GM10248 (cell line): ENCODE measurements at places on chromosomes 1 and 21.

GRCh38 chr1:58780836-58781452 lies 2.9 kb downstream of the JUN start:
- DNase-seq, result no peak

GRCh38 chr1:119935373-119935772 lies 39.1 kb upstream of the ADAM30 start:
- DNase-seq, result no peak

DNA sequence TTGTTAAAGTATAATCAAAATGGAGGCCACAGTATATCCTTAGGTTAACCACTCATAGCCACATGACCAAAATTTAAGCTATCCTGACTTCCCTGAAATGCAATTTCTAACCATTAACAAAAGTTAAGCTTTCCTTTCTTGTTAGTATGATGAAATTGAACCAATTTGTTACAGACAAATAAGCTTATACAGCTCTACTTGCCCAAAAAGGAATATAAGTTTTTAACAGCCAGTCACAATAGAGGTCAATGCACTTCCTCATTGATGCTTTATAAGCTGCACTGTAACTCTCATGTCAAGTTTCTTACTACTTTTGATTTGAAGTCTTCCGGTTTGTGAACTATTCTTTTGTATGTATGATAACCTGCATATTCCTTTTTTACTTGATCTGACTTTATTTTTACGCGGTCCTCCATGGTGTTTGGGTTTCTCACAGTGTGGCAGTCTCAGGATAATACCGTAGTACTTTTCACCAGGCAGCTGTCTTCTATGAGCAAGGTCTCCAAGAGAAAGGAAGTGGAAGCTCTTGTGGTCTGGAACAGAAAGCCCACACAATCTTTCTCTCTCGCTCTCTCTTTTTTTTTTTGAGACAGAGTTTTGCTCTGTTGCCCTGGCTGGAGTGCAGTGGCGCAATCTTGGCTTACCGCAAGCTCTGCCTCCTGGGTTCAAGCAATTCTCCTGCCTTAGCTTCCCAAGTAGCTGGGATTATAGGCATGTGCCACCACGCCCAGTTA lies 331.6 kb downstream of the SRGAP2C start:
- DNase-seq, result no peak

GRCh38 chr1:235093696-235094592 lies 34.7 kb downstream of the TOMM20 start:
- DNase-seq, result peak; percentile 84

DNA sequence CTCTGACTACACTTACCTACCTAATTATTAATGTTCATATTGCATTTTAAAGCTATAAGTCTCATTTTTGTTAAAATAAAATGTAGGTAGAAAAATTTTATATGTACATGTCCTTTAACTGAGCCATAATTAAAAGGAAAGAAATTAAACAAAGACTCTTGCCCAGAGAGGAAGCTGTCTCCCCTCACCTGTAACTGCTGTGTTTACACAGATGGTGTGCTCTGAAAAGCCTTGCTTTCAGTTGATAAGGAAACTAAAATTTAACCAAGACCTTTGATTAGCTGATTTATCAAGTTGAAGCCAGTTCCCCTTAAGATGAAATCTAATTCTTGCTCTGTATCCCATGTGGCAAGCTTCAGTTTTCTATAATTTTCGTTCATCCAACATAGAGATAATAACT lies 213.5 kb downstream of the LYPLAL1 start:
- DNase-seq, result no peak

DNA sequence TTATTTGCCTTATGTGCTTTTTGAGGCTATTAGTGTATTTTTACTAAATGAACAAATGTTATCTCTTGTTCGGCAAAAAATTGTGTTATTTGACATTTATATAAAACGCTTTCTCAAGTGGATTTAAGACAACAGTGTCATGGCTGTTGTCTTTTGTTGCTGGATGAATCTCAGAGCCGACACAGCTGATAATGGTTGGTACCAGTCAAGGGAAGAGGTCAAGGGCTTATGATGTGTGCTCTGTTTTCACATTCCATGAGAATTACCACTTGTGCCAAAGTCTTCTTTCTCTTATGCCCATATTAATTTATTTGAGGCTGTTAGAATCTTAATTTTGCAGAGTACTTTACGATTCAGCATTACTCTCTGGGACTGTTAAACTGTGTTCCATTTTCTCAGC lies 17.9 kb upstream of the CD101 start:
- DNase-seq, result no peak

DNA sequence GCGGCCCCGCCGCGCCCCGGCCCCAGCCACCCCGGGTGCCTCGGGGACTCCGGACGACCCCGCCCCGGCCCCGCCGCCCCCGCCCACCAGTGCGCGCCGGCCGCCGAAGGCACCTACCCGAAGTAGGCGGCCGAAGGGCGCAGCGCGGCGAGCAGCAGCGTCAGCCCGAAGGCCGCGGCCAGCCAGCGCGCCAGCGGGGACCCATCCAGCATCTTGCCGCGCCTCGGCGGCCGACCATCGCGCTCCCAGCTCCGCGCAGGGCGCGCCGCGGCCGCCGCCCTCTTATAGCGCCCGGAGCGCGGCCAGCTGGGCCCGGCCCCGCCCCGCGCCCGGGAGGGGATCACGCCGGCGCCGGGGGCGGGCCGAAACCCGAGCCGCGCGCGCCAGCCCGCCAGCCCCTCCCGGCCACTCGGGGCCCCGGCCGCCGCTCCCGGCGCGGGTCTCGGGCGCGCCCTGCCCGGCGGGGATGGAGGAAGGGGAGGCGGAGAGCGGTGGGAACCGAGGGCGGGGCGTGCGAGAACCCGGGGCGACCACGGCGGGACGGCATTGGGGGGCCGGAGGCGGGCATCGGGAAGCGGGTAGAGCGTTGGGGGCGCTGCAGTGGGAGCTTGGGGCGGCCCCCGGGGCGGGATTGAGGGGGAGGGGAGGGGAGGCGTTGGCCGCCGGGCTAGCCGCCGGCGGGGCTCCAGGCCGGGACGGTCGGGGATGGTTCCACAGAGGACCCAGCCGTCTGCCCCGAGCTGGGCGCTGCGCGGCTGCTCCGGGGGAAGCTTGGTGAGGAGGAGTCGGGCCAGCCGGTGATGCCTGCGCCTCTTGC lies at the start of gene WNT9A:
Gene WNT9A, minus strand, starts transcription at position 257 of the 817 bp plus-strand sequence. Its CDS starts 45 bp downstream, at position 212.
- peak; percentile 62 for DNase-seq

GRCh38 chr1:19307794-19308508 lies 4.0 kb downstream of the AKR7A2 start:
- no peak for DNase-seq

GRCh38 chr1:182589520-182589919 lies 464 bp upstream of the RNASEL start:
- no peak for DNase-seq

DNA sequence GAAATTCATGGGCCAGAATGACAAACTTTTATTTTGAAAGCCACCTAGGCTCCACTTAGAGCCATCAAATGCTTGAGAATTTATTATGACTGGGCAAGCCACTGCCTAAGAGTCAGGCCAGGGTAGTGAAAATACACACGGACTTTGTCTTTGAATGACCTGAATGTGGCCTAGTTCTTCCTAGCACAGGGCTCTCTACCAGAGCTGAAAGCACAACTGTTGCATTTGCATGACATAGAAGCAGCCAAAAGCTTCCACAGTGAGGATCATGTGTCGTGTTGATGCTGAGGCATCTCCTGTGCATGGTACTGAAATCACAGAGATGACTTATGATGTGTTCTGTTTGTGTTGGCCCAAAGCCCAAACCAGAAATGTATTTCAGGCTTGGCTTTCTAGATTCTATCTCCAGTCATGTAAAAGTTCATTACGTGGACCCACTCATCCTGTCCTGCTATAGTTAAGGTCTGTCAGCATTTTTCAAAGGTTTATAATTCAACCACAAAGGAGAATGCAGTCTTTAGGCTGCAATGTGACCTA lies 164.0 kb upstream of the UBE2U start:
- no peak for DNase-seq

- DNase-seq, result no peak
These were observed 1.9 kb downstream of the LY9 start for GRCh38 chr1:160797861-160798273.

- no peak for DNase-seq
These were observed 15.2 kb downstream of the DBT start for GRCh38 chr1:100234432-100234831.

- DNase-seq, result no peak
These were observed 1194.6 kb downstream of the NCAM2 start for GRCh38 chr21:22192766-22193165.

DNA sequence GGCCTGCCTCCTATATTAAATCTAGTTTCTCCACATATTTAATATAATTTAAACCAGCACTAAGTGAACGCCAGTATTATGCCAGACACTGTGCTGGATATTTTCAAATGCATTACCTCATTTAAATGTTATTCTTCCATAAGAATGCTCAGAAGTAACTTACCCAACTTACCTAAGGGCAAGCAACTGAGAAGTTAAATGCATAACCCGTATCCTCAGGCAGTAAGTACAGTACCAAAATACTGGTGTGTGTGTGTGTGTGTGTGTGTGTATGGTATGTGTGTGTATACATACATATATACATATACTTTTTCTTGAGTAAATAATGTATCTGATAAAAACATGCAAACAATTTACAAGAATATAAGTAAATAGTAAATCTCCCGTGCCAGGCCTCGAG lies 9.0 kb upstream of the TRIM45 start:
- DNase-seq, result no peak

DNA sequence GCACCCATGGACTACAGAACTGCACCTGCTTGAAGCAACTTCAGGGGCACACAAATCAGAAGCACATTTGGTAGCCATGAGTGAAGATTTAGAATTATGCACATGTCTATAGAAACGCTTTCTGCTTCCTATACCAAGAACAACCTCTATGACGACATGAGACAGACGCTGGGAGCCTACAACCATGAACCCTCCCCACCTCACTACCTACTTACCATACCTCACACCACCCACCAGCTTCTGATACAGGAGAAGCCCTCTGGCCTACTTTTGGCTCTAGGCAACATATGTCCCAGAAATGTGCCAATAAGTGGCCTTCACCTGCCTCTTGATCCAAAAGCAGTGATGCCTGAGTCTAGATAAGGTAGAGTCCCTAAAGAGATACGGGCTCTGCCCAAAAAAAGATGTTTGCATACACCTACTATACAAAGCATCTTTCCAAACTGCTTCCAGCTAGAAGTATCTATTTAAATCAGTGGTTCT lies 58.5 kb downstream of the SLC45A1 start:
- no peak for DNase-seq

DNA sequence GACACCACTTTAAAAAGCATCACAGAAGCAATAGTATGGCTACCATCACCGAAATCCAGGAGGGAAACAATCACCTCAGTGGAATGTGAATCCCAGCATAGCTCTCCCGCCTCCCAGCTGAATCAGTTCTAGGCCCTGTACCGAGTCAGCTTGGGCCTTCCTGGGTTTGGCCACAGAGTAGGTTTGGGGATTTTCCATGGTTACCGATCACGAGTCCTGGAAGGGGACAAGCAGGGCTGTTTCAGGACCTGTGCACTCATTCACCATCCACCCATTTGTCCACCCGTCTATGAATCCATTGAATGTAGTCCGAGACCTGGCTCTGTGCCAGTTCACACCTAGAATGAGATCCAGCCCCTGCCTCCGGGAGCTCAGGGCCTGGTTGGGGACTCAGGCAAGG lies 94.2 kb downstream of the ARHGEF10L start:
- DNase-seq, result no peak

GRCh38 chr21:36966821-36967768 lies 626 bp upstream of the HLCS start:
- DNase-seq, result no peak

GRCh38 chr1:176885751-176886150 lies 278.8 kb downstream of the ASTN1 start:
- no peak for DNase-seq

- no peak for DNase-seq
These were observed 369.1 kb upstream of the VAMP3 start for GRCh38 chr1:7401814-7402547.

DNA sequence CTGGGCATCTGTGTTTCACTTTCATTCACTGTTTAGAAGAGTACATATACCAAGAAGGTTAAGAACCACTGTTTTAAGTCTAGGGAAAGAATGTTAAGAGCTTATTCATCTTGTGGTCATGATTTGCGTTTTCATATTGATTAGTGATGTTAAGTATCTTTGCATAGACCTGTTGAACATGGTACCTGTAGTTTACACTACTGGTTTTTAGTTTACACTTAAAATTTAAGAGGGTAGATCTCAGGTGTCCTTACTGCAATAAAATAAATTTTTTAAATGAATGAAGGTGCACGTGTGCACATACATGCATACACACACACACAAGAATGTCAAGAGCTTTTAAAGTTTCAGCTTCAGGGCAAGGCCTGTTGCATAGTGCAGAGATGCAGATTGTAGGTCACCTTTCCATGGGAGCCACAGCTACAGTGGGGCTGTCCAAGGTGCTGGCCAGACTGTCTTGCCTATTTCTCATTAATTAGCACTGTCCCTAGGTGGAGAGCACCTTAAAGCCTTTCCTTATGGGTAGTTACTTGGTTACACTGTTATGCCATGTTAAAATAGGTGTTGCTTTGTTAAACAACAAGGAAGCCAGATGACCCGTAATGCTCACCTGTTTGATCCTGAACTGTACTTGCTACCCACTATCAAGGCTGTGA lies 543.0 kb upstream of the DAB1 start:
- DNase-seq, result no peak

GRCh38 chr1:167614851-167615250 lies 15.2 kb upstream of the RCSD1 start:
- DNase-seq, result no peak

GRCh38 chr1:22283596-22283995 lies 140.7 kb upstream of the WNT4 start:
- DNase-seq, result no peak

DNA sequence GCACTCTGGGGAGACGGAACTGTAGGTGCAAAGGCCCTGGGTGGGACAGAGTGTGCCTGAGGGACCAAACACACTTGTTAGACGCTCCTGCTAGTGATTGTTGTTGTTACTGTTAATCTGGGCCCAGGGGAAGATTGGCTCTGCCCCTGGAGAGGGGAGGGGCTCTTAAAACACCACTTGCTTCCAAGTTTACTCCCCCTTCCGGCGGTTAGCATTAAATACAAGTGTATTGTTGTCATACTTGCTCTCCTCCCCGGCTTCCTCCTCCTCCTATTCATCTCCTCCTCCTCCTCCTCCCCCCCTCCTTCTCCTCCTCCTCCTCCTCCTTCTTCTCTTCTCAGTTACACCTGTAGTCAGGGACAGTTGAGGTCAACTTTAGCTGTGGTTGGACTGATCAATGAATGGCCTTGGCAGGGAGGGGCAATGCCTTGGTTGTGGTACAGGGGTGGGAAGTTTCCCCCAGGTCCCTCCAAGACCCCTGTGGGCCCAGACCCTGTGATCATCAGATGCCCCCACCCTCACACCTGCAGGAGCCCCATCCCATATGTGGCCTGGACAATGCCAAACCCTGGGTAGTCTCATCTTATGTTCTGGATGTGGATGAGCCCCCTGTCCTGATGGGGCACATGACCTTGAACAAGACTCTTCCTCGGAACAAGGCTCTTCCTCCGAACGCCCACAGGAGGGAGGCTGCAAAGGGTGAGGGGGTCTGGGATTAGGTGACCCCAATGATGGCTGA lies 217.3 kb downstream of the PTPRU start:
- DNase-seq, result peak; percentile 59

DNA sequence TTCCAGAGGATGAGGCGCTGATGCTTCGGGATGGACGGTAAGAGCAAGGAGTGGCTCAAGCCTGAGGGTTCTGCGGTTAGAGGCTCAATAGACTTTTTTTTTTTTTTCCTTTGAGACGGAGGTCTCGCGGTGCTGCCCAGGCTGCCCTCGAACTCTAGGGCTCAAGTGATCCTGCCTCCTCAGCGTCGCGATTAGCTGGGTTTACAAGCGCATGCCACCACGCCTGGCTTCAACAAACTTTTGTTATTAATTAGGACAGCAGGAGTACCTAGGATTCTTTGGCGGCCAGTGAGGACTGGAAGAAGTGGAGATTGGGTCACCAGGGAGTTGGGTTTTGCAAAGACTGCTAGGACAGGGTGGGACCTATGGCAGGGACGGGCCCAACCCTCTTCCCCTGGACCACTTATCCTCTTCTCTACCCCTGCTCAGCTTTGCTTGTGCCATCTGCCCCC lies 587 bp downstream of the SCNM1 start:
- no peak for DNase-seq
